LNCaP clone FGC (cell line): ENCODE measurements at places on chromosomes 4 and X.
A peak's percentile ranks its signal among the peaks of the same experiment; 100 is the strongest.

- no peak for DNase-seq
Measured at GRCh38 chrX:132481449-132481848, 7.4 kb downstream of the MBNL3 start.

GRCh38 chr4:159071178-159071968 lies 31.5 kb upstream of the RAPGEF2 start:
- no peak for DNase-seq

- DNase-seq, result peak; percentile 50
Measured at GRCh38 chrX:73214426-73215094, at the start of gene NAP1L2. Gene NAP1L2, minus strand, starts transcription at chrX:73214851. Its CDS starts 359 bp downstream, at chrX:73214492.

GRCh38 chr4:127501103-127501502 lies 131.7 kb upstream of the INTU start:
- no peak for DNase-seq

DNA sequence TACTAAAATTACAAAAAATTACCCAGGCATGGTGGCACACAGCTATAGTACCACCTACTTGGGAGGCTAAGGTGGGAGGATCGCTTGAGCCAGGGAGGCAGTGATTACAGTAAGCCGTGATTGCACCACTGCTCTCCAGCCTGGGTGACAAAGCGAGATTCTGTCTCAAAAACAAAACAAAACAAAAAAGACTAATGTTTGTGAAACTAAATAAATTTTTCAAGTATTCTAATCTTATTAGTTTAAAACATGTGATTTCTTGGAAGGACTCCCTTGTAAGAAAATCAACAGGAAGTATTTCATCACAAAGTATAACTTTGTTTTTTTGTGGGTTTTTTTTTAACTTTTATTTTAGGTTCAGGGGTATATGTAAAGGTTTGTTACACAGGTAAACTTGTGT lies 89.6 kb downstream of the EGF start:
- no peak for DNase-seq

DNA sequence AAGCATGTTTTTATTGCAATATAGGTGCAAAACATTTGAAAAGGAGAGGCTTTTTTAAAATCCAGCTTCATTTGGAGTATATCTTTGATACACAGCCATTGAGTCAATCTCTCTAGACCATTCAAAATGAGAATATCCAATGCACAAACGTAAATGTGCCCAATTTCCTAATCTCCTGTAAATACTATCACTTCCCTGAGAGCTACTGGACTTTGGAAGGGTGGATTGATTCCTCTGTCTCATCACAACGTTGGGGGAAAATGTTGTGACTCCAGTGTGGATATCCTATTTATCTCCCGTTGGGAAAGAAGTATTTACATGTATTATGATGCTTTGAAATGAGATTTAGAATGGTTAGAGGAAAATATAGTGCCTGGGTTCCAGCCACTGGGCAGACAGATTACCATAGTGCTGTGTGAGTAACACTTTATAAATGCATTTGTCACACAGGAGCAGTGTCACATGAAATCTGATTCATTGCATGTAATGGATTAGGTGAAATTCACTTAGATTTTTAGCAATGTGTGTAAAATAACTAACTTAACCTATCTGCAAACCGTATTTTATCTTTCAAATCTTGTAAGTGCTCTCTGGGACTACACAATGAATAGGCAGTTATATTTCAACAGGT lies 64.4 kb upstream of the VCX3A start:
- DNase-seq, result no peak

- DNase-seq, result no peak
Measured at GRCh38 chr4:156971676-156972378, at the start of gene PDGFC. Gene PDGFC, minus strand, starts transcription at chr4:156971799. Its CDS starts 896 bp downstream, at chr4:156970903.

DNA sequence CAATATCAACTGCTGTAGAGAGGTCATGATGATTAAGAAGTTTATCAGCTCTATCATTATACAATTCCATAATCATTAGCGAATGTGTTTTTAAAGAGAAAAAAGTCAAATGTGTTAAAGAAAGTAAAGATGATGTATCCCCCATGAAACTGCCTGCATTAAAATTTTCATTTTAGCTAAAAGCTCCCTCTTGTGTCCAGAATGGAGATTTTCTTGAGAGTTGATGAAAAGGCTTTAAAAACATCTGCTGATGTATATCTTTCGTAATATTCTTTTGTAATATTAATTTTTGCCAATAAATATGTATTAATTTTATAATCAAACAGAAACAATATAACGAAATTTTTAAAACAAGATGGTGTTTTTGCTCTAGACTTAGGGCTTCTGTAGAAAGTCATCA lies 52.1 kb upstream of the LHFPL1 start:
- DNase-seq, result no peak

DNA sequence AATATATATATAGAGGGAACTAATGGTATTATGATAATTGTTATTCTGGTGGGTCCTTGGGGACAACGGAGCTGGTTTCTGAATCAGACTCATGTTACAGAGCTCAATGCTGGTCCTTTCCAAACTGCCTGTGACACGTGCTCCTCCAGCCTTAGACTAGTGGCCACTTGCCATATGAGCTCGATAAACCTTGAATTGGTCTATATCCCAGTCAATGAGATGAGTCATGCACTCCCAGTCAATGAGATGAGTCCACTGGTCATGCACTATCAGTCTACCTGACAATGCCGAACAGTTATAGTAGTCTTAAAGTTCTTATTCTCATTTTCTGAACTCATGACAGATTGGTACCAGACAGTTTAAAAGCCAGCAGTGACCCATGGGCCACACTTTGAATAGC lies 325.2 kb downstream of the LDB2 start:
- no peak for DNase-seq
